ENCODE measurements at places on chromosomes 2 and 18.

DNA sequence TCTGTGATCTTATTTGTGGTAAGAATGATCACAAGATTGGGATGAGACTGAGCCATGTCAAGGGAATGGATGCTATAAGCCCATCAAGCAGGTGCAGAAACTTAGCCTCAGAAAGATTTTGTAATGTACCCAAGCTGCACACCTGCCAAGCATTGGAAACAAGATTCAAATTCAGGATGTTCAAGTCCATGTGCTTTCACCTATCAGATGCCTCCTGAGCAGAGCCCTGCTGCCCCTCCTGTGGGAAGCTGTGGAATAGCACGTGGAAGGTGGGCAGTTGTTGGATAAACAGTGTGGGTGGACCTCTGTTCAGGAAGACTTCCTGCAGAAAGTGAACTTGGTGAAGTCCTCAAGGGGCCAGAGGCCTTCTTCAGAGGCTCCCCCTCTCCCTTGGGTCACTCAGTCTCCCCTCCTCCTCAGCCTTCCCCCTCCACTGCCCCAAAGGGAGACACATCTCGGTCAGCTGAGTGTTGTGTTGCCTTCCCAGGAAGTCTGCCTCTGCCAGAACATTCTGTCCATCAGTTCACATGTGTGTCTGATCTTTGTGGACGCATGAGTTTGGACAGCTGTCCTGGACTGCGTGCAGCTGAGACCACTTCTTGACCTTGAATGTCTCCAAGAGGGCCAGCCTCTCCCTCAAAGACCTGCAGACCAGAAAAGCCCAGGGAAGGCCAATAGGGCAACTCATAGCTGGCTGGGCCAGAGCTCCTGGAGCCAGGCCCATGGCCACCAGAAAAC is 186.1 kb downstream of the INHBB start:
- no peak for DNase-seq

- no peak for DNase-seq
These were observed 41.5 kb downstream of the NCKAP5 start for GRCh38 chr2:133526530-133527300.

DNA sequence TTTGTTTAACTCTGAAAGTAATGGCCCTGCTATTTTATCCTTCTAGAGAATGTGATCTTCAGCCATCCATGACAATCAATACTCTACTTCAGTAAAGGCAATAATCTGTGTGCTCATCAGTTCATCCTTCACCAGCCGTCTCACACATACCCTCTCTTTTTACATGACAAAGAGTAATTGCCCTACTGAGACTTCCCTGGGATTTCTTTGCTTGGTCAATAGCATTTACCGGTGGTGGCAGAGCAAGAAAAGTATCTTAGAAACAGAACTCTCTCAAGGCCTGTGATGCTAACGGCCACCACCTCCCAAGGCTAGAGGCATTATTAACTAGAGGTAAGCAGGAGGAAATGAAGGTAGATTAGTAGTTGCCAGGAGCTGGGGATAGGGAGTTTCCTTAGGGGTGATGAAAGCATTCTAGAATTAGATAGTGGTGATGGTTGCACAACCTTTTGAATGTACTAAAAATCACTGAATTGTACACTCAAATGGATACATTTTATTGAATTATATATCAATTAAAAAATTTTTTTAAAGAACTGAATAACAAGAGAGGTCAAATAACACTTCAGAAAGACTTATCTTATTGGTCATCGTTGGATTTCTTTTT is 57.9 kb upstream of the EPC2 start:
- no peak for DNase-seq

DNA sequence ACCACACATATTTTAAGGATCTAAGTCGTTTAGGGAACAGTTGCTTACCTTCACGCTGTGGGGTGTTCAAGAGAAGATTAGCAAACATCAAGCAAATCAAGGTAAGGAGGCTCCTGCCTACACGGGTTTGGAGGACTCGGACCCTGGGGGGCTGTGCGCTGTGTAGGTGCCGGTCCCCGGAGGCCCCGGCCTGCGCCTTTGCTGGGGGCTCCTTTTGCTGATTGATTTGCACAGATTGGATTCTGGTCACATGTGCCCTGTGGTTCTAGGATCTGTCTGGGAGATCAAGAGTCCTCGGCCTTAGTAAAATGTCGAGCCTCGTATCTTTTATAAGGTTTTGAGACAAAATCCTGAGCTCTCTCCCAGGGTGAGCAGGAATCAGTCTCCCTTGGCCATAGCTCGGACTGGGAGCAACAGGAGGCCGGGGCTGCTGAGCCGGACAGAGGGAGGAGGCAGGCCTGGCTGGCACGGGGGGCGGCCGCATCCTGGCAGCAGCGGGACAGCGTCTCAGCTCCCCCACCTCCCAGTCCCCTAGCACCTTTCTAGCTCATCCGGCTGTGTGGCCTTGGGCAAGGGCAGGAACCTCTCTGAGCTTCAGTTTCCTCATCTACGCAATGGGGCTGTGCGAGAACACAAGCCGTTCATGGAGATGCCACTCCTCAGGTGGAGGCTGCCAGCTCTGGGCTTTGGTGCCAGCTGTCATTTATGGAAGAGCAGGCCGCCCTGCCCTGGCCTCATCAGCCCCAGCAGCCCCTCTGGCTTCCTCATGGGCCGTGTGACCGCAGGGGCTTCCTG is 147.2 kb downstream of the MBP start:
- no peak for DNase-seq

DNA sequence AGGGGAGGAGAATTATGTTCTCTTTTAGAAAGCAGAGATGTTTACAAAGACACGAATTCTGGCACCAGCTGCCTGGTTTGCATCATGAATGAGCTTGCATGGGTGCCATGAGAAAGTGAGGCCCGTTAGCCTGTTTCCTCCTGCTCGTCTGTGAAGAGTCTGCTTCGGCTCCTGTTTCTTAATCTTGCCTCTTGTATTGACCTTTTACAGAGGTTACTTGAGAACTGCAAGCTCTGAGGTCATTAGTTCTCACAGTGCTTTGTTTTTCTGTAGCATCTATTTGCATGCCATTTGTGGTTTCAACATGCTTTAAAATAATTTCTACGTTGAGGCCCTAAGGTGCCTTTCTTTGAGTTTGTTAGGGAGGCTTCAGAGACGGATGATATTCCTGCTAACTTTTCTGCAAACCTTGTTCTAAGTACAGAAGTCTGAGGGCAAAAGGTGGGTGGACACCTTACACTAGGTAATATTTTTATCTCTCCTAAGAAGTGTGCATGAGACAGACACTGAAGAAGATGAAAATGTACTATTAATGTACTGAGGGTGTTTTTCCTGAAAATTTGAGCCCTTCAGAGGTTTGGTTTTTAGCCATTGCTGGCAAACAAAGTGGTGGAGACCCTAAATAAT is 53.4 kb upstream of the LINC00305 start:
- no peak for DNase-seq

GRCh38 chr2:157043786-157044185 is 213.7 kb upstream of the GALNT5 start:
- DNase-seq, result no peak

GRCh38 chr2:120990451-120990871 is 254.8 kb downstream of the GLI2 start:
- no peak for DNase-seq

GRCh38 chr18:21281603-21282002 is 39.6 kb downstream of the GREB1L start:
- no peak for DNase-seq

- no peak for DNase-seq
These were observed 852 bp upstream of the KCNH7 start for GRCh38 chr2:162839419-162839818.

DNA sequence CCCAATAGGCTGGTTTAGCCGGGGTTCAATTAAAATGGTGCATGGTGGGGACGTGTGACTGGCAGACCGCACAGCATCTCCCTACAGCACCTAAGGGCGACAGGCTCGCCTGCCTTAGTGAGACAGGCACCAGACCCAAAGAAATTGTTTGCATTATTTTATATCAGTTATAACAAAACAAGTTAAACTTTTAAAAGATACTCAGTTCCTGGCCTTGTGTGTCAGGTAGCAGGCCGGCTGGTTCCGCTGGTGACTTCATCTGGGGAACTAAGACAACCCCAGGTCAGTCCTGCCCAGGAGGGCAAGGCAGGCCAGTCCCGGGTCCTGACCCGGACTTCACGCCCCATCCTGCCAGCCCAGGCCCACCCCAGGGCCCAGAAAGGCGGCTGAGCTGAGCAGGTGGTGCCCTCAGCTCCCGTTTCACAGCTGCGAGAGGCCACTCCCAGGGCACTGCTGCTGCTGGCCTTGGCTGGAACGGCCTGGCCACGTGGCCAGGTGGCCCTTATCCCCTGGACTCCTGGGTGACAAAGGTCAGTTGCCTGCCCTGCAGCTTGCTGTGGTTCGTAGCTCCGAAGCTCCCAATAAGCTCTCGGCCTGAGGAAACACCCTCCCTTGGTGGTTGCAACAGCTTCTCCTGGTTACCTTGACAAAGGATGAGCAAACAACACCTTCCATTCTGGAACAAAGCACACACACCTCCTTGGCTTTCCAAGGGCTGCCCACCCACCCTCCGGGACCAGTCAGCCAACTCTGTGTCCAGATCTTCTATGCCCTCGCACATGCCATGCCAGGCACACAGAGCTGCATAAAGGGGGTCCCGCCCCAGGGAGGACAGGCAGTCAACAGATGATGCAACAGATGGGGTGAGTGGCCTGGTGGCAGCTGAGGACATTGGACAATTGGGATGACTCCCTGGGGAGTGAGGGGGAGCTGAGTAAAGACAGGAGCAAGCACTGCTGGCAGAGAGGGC is 11.3 kb upstream of the AGXT start:
- DNase-seq, result no peak

DNA sequence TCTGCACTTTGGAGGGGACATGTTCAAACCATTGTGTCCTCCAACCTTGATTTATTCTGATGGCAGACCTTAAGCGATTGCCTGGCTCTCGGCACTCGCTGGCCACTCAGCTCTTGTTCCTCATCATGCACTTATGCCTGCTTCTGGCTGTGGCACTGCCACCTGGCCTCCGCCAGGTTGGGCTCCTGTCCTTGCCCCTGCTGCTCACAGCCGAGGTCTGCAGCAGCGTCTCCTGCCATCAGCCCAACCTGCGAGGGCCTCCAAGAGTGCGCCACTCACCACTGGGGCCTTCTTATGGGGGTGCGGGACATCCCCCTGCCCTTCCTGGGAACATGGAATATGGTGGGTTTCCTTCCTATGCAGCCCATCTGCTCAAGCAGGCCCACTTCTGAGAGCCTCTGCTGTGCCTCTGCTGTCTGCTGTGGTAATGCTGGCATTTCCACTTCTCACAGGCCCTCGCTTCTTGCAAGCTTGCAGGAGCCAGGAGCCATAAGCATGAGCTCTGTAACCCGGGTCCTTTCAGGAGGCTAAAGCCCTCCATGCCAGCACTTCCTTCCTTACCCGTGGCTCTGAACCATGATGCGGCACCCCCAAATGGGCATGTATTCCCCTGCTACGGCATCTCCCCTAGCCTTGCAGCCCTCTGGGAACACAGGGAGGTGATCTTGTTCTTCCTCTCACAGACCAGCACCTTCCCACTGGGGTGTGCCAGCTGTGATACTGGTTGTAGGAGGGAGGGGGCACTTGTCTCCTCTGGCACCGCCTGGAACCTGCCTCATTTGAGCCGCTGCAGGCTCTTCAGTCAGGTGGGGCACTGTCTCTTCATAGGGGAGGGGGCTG is 58.6 kb upstream of the HS6ST1 start:
- no peak for DNase-seq

DNA sequence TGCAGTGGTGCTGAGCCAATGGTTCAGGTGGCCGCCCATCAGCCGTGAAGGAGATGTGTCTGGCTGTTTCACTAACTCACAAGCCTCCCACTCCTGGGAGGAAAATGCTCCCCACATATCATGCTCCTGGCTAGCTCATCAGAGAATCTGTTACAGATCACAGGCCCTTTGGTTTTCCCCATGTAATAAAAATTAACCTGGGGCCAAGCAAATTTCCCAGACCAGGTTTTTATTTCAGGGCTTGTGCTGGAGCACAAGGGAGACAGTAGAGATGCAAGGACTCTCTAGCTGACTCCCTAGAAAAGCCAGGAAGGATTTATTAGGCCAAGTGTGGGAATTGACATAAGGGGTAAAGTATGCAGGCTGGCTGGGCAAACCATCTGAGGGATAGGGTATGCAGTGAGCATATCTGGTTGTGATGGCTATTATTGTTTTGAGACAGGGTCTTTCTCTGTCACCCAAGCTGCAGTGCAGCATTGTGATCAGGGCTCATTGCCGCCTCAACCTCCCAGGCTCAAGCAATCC is 40.6 kb upstream of the CCBE1 start:
- no peak for DNase-seq
